Stimulated activated CD8-positive, alpha-beta memory T cell treated with anti-CD3 and anti-CD28 coated beads, Interleukin-7, amount 100 ng/mL, for 1 hour (primary cell): ENCODE measurements at places on chromosomes 13 and 19.
A peak's percentile ranks its signal among the peaks of the same experiment; 100 is the strongest.

DNA sequence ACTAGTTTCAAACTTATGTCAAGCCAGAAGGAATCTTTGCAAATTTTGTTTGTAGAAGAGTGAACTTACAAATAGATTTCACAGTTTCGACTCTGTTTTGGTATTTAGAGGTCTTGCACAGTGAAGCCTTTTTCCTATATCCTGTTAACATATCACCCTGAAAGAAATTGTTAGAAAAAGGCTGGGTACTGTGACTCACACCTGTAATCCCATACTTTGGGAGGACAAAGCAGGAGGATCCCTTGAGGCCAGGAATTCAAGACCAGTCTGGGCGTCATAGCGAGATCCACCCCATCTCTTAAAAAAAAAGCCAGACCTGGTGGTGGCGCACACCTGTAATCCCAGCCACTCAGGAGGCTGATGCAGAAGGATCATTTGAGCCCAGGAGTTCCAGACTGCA is 224.0 kb downstream of the GGACT start:
- DNase-seq = no peak

- DNase-seq = peak; percentile 84
These were observed 1.6 kb downstream of the RASIP1 start for GRCh38 chr19:48738557-48739403.

DNA sequence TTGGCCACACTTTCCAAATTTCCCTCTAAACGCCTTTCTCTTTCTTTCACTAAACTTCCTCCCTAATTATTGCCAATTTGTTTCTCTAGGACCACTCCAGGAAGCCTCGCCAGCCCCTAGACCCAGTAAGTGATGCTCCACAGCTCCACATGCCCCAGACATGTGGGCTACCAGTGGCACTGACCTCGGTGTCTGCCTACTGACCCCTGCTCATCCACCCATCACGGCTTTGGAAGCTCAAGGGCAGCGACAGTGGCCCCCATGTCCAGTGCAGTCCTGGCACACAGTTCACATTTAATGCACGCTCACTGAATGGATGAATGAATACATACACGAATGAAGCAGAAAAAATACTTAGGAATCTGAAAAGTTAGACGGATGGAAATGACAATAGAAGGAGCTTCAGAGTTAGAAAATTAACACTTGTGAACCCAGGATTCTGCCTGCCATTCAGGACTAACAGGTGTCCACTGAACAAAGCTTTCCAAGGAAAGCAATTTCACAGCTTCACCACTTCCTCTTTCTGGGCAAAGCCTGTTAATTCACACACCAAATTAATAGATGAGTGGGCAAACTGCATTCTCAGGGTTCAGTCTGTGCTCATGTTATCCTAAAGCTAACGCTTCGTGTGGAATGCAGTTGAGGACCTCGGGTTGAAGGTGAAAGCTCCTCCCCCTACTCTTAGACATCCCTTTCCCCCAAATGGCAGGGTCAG is 50.9 kb downstream of the CCDC70 start:
- no peak for DNase-seq

DNA sequence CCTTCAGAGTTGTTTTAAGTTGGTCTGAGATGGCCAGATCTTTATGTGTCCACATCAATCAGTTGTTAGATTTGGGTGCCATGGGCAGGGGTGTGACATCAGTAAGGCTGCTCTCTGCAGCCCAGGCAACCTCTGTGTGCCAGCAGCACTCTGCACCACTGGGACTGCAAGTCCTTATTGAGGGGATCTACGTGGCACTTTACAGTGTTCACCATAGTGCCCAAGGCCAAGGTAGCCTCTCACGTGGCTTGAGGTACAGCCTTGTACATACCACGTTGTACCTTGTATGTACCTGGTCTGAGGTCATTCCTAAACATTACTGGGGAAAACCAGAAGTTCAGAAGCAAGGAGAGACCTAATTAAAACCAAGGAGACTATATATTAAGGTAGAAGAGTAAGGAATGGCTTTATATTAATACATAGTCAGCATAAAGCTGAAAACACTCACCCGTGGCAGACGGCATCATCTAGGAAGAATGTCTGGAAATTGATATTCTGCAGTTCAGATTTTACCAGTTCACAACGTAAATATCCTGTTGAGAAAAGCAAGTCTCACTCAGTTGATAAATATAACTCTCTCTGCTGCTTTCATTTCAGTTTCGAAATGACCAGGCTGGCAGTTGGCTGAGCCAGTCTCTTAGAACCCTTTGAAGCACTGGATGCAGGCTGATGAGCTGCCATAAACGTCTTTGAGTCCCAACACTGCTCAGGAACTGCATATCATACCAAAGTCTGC is 128.8 kb downstream of the ZDHHC20 start:
- no peak for DNase-seq

DNA sequence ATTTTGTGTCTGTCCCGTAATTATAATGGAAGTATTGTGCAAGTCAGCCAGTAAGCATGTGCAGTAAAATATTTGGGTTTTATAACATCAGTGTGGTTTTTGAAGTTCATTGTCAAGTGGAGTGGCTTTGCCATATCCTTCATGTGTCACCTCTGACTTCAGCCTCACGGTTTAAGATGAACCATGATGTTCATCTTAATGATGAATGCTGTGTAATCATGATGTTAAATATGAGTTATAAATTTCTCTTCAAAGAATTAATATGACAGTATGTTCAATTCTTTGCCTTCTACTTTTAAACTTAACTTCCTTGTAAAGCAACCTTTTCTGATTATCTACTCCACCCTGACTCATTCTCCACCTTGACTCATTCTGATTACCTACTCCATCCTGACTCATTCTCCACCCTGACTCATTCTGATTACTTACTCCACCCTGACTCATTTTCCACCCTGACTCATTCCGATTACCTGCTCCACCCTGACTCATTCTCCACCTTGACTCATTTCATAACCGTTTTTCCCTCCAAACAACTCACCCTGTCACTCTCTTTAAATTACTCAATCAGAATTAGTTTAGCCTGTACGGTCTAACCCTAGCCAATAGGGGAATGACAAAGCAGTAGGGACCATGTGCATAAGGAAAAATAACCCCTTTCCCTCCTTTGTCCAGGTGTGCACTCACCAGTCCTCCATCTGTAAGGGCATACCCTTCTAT is 50.3 kb upstream of the ANKRD10 start:
- no peak for DNase-seq

- DNase-seq = no peak
These were observed 346.4 kb downstream of the FGF9 start for GRCh38 chr13:22017226-22017625.

DNA sequence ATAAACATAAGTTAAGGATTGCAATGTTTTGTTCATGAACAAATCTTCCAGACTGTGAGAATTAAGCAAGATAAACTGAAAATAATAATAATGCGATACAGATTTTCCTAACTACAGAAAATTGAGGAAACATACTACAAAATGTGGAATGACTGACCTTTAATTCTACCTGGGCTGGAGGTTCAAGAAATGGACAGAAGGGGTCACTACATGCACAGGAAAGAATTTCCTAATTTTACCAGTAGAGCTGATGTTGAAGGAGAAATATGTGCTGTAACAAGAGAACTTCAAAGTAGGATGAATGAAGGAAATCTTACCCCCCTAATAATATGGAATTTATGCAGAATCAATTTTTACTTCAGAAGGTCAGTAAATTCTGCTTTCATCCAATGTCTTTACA is 62.3 kb downstream of the ZNF627 start:
- DNase-seq = no peak

DNA sequence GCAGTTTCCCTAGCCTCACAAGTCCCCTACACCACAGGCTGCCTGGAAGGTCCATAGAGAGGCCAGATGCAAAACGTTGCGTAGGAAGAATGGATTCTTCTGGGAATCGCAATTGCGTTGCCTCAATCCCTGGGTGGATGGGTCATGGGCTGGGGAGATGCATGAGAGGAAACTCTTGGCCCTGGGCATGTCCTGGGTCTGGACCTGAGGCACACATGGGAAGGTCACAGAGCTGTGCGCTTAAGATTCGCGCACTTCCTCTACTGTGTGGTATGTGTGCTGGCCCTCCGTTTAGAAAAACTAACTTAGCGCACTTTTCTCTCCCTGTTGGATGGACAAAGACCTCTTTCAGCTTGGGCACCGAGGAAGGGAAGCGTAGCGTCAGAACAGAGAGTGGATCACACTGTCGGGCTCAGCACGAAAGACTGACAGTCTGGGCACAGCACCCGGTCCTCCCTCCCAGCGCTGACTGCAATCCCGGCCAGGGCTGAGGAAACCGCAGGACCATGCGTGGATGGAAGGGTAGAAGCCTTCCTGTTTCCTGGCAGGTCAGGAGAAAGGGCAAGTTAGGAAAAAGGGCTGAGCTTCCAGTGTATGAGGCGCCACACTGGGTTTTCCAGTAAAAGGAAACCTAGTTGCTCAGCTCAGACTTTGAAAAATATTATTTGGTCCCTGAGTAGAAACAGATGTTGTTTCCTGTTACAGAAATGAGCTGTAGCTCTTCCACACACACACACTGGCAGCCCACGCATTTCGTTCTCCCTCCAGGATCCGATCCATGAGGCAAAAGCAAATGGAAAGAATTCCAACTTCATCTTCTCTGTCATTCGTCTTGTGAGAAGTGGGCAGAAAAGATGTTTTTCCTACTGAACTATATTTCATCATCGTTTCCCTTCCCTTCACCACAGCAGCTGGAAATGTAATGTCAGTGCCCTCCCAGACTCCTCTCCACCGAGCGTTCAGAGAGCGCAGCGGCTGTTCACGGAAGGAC is 86.0 kb downstream of the ING1 start:
- no peak for DNase-seq

- no peak for DNase-seq
These were observed 11.6 kb downstream of the C19orf47 start for GRCh38 chr19:40336601-40336900.

DNA sequence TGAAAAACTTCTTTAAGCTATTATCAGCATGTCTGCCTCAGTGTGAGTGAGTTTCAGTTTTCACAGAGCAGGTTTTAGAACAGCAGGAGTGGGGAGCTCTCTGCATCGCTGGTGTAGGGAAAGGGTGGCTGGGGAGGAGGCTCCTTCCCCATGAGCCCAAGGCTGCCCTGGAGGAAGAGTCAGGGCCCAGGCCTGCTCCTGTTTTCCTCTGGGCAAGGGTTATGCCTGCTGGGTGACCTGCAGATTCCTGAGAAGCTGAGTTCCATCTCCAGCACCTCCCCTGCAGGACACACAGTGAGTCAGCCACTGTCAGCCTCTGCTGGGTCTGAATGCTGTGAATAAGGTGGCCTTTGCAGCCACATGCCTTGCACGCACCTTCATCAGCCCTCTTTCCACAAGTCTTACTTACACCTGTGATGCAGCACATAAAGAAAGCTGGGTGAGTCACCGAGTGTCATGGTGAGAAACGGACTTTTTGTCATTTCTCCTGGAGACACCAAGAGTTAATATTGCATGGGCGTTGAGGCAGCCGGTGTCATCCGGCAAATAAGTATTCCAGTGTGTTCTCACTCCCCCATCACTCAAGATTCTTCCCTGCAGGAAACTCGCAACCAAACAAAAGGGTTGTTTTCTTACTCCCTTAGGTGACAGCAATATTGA is 186.4 kb upstream of the KL start:
- no peak for DNase-seq

DNA sequence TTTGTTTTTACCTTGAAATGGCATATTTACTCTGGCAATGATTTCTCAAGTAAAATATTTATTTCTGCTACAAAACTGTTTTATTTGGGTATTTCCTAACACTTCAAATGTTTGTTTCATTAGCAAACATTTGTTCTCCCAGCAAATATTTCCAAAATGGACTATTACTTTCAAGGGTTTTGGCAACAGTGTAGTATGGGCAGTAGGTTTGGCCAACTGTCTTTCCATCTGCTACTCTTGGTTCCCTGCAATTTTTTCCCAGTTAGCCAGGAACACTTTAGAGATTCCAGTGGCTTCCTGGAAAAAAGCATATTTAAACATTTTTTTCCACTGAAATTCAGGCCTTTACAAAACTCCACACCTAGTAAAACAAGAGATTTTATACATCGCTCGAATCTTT is 466.6 kb downstream of the SLITRK6 start:
- DNase-seq = no peak

DNA sequence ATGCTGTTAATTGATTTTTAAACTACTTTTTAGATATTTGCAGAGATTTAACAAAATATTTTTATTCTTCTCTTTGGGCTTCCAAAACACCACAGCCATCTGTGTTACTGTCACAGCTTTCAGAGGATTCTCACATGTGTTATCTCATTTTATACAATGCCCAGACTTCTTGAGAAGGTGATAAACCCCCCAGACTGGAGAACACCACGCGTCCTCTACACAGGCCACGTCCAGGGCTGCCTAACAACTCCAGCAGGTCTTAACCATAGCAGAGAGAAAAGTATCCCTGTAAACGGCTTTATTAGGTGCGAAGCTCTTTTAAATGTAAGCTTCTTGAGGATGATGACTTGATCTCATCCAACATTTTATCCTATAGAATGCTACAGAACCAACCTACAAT is 2.0 kb downstream of the GPR183 start:
- DNase-seq = no peak

DNA sequence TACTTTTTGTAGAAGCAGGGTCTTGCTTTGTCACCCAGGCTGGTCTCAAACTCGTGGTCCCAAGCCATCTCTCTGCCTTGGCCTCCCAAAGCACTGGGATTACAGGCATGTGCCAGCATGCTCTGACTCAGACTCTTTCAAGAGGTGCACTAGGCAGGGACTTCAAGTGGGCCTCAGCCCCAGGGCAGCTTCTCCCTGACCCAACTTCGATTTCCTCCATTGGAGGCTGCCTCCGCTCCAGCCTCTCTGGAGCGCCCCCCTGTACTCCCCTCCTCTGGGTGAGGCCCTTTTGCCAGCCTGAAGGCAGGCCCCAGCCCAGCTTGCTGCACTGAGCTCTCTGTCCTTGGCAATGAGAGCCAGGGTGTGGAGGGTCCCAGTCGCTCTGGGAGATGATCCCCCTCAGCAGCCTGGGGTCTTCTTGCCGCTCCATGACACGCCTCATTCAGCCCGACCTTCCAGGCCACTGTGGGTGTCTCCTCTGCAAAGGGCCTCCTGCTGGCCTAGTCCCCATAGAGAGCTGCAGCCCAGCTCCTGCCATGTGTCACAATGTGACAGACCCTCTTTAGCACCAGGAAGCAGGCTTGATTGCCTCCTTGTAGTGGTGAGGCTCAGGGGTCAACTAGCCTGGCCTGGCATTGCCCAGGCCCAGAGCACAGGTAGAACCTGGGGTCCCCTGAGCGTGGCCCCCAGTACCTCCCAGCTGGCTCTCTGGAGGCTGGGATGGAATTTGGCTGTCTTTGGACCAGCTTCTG is 16.4 kb downstream of the CARM1 start:
- no peak for DNase-seq

- DNase-seq = no peak
These were observed 273.5 kb downstream of the SHISA2 start for GRCh38 chr13:25778365-25778764.

DNA sequence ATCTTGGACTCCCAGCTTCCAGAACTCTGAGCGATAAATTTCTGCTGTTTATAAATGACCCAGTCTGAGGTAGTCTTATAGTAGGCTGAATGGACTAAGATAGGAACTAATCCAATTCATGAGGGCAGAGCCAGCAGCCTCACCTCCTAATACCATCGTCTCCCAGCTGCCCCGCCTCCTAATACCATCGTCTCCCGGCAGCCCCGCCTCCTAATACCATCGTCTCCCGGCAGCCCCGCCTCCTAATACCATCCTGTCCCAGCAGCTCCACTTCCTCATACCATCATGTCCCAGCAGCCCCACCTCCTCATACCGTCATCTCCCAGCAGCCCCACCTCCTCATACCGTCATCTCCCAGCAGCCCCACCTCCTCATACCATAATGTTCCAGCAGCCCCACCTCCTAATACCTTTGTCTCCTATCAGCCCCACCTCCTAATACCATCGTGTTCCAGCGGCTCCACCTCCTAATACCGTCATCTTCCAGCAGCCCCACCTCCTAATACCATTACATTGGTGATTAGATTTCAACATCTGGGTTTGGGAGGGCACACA is 2.4 kb upstream of the ARGLU1 start:
- peak; percentile 31 for DNase-seq
